Upper lobe of left lung (tissue), 6 donors: ENCODE measurements at places on chromosomes 11 and 22. TPM values are rescaled to one million over a fixed set of nuclear protein-coding genes. Genes with fewer than 3 reads are reported as not detected.

The USH1C gene
- not detected for total RNA-seq

The GRM5 gene
- total RNA-seq, result 0.34 TPM

The TRPM5 gene
- not detected for total RNA-seq

The C11orf91 gene
- 0.77 TPM for total RNA-seq

The CHKB gene
- 62.5 TPM for total RNA-seq

The CAPN5 gene
- total RNA-seq, result 4.5 TPM

The ANGPTL5 gene
- total RNA-seq, result 0.15 TPM

The CDC42EP1 gene
- total RNA-seq, result 38.8 TPM

The MRGPRX3 gene
- not detected for total RNA-seq

The KREMEN1 gene
- 16.6 TPM for total RNA-seq

The PCNX3 gene
- 40.2 TPM for total RNA-seq

The LGALS12 gene
- total RNA-seq, result 1.8 TPM

The SLN gene
- 0.97 TPM for total RNA-seq

The PHOX2A gene
- not detected for total RNA-seq

The FIBIN gene
- 40.0 TPM for total RNA-seq

The MUC5B gene
- 4.2 TPM for total RNA-seq

The OR5AN1 gene
- not detected for total RNA-seq

The CYP2R1 gene
- total RNA-seq, result 11.5 TPM

The C11orf54 gene
- 49.2 TPM for total RNA-seq

The AQP11 gene
- not detected for total RNA-seq

The BIRC3 gene
- 11.5 TPM for total RNA-seq

The SOX6 gene
- total RNA-seq, result 21.0 TPM

The MS4A3 gene
- total RNA-seq, result not detected

The PRG3 gene
- not detected for total RNA-seq

The VSTM5 gene
- 2.3 TPM for total RNA-seq

The LMNTD2 gene
- total RNA-seq, result 32.5 TPM

The LSP1 gene
- 29.3 TPM for total RNA-seq

The RPS3 gene
- total RNA-seq, result 2,141 TPM

The WBP2NL gene
- total RNA-seq, result 6.8 TPM

The GAB4 gene
- not detected for total RNA-seq

The PACS1 gene
- total RNA-seq, result 52.4 TPM
